ENCODE measurements at places on chromosomes 4 and X.

- no peak for DNase-seq
Observed at GRCh38 chrX:135437867-135438733, 16.4 kb downstream of the SMIM10L2A start.

GRCh38 chrX:23482561-23482960 lies 147.9 kb downstream of the PTCHD1 start:
- no peak for DNase-seq

- no peak for DNase-seq
Observed at GRCh38 chr4:104772849-104773248, 278.2 kb upstream of the CXXC4 start.

DNA sequence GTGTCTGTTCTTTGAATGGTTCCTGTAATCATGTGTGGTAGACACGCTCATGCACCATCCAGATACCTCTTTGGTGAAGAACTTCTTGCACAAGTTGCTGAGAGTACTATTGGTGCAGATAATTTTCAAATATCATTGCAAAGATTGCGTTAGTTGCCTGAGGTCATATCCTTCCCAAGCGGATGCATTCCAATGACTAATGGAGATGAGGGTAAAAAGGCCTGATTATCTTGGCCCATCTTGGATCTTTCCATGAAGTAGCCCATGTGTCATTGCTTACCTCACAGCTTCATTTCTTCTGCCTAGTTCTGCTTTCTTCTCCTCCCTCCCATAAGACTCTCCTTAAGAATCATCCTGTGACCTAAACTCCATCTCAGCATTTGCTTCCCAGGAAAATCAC lies 384.9 kb upstream of the CNKSR2 start:
- no peak for DNase-seq

- DNase-seq: no peak
Observed at GRCh38 chrX:12467321-12467720, 323.9 kb upstream of the PRPS2 start.

GRCh38 chr4:82136161-82136801 lies 237.5 kb downstream of the HNRNPD start:
- DNase-seq: no peak

DNA sequence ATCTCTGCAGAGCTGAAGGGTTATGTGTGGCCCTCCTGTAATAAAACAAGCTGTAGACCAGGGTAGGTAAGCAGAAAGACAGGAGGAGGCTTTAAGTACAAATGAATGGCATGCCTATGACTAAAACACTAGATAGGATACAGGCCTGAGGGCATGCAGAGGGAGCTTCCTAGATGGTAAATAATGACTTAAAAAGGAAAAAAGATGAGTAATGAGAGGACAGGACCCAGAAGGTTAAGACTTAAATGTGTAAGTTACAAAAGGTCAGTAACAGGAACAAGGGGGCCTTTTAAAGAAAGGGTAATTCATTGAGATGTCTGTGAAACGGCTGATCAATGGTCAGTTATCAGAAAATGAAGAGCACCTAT lies 194.8 kb downstream of the SOWAHB start:
- DNase-seq: no peak

GRCh38 chrX:13263560-13264251 lies 56.1 kb downstream of the ATXN3L start:
- DNase-seq: no peak

DNA sequence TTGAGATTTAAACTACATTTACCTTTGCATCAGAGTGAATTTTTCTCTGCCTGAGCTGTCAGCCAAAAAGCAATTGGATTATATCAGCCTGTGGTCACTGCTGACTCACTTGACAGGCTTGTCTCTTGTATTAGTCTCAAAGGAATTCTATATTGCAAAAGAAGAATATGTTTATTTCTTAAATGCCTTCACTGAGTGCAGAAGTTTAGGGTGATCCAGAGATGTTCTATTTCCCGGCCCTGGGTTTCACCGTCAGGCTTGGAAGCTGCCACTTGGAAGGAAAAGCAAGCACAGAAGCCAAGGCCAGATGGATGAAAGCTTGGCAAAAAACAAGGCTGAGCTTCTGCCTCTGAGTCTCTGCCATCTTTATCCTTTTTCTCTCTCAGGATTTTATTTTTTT lies 80.9 kb downstream of the FAM114A1 start:
- DNase-seq: no peak

GRCh38 chr4:182093935-182094334 lies 149.3 kb upstream of the TENM3 start:
- DNase-seq: no peak

- DNase-seq: no peak
Observed at GRCh38 chr4:176270669-176271068, 1.6 kb upstream of the ASB5 start.

- no peak for DNase-seq
Observed at GRCh38 chrX:4622486-4623167, 909.2 kb upstream of the PRKX start.

DNA sequence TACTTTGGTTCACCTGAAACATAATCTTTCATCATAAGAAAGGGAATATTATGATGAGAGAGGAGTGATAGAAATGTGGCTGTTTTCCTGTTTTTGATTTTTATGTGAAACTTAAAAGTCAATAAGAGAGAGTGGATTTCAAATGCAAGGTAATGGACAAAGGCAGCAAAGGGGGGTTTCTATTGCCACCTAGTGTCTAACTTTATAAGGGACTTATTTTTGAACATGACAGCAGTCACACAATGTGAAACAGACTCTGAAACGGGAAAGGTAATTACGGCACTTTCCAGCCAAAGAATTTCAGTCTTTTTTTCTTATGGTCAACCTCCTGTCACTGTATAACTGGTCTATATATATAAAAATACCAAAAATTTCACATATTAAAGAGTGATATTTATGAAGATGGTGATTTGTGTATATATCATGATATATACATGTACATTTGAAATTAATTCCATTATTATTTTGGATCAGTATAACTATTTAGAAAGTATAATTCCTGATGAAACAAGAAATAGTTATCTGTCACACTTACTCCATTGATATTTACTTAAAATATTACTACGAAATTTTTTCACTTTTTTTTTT lies 127.1 kb downstream of the FBXO8 start:
- DNase-seq: no peak

- DNase-seq: no peak
Observed at GRCh38 chr4:3266076-3266475, 17.1 kb downstream of the MSANTD1 start.
